Fibroblast of gingiva (primary cell): ENCODE measurements at places on chromosomes 1 and 21.
A peak's percentile ranks its signal among the peaks of the same experiment; 100 is the strongest.

- DNase-seq: no peak
These were observed 73.5 kb downstream of the LRIG2 start for GRCh38 chr1:113146242-113147072.

- DNase-seq: peak; percentile 85
These were observed 57.1 kb upstream of the C1orf87 start for GRCh38 chr1:60130703-60131102.

DNA sequence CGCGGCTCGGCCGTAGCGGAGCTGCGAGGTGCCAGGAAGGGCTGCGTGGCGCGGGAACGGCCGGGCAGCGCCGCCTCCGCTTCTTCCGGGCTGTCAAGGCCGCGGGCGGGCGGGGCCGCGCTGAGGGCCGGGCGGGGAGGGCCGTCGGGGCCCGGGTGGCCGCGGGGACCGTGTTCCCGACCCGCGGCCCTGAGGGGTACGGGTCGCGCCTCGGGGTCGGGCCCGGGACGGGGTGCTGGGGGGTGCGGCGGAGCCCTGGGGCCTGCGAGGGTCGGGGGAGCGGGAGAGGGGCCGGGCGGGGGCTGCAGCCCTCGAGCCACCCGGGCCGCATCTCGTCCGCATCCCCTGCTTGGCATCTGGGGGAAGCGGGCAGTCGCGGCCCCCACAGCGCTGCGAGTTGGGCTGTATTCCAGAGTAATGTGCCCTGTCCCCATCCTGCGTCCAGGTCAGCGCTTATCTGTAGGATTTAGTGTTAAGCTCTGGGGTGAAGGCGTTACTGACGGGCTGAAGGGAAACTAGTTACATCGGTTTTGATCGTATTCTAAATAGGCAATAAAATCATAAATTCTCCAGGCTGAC is 379 bp downstream of the RER1 start:
- no peak for DNase-seq

- no peak for DNase-seq
These were observed 48.7 kb downstream of the LHX4 start for GRCh38 chr1:180278596-180279395.

DNA sequence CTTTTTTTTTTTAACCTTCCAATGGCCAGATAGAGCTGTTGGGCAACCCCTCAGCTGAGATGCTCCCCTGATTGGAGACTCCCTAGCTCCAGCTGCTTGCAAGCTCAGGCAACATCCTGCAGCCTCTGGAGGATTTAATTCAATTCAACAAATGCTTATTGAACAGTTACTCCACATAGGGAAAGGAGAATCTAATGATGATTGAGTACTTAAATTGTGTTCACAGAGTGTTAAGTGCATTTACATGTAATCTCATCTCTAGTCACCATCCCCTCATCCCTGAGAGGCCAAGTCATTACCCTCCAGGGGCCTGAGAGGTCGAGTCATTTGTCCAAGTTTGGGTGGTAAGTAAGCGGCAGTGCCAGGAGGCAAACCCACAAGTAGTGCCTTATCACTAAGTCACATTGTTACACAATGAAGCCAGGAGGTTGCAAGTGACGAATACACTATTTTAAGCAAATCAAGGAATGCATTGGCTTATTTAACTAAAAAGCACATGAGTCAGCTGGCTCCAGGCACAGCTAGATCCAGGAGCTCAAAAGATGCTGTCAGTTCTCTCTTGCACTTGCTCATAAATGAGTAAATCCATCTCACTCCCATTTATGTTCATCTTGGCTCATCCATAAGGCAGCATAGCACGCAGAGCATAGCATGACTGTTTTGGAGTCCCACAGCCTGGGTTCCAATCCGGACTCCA is 64.3 kb downstream of the OPTC start:
- DNase-seq: peak; percentile 95

GRCh38 chr1:169339773-169340172 is 27.8 kb downstream of the NME7 start:
- DNase-seq: no peak

DNA sequence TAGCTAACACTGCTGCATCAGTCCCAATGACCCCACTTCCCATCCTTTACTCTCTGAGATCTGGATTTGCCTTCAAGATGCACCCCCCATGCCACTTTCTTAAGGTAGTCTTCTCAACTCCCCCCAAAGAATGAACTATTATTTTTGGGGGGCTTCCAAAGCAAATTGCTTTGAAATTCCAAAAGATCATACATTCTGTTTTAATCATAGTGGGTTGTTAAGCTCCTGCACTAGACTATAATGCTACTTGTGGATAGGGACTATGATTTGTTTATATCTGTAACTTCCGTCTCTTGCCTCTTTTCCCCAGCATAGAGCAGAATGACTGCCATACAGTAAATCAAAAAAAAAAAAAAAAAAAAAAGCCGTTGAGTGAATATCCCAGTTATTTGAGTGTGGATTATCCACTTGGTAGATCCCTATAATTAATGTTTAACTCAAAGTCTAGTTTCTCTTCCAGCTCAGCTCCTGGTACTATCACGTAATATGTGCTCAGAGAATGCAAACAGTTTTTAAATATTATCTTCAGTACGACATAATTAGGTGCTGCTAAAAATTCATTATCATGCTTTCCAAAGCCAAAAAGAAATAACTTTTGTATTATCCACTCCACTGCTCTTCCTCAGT is 26.9 kb downstream of the KIRREL1 start:
- no peak for DNase-seq

DNA sequence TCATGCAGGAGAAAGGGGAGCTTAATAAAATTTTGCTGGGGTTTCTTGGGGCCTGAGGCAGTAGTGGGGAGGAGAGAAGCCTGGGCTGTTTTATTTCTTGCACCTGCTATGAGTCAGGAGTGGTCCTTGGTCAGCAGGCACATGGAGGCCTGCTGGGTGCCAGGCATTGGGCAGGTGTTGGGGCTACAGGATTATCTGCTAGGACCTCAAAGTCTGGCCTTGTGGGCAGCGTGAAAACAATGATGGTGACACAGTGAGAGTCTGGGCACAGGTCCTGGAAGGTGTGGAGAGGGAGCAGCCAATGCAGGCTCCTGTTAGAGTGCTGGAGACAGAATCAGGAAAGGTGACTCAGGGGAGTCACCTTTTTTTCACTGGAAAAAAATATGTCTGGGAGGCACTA is 17.2 kb downstream of the ROR1 start:
- DNase-seq: no peak

DNA sequence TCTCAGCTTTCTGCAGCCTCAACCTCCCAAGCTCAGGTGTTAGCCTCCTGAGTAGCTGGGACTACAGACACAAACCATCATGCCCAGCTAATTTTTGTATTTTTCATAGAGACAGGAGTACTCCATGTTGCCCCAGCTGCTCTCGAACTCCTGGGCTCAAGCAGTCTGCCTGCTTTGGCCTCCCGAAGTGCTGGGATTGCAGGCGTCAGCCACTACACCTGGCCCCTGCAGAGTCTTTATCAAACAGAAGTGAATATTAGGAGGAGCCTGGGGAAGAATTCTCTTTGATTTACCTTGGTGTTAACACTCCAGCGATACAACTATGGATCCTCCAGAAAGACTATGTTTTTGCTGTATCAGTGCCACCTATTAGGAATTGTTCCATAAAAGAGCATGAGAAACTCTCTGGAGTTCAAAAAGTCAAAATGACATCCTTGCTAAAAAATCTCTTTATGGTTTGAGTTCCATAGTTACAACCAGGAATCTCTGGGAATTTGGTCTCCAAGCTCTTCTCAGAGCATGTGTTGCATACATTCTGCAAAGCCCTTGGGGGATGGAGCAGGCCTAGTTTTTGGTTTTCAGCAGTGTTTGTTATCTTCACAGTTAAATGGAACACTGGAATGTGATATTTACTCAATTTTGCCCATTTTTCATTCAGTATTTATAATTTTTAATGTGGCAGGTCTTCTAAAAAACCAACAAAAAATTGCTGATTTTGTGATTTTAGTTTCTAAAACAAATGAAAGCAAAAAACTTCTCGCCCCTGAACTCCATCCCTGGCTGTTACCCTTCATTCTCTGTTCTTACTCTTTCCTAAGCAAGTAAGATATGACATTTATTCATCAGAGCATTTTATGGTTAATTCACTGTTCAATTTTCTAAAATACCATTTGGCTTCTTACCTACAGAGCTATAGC is 77.3 kb downstream of the OLFML2B start:
- peak; percentile 51 for DNase-seq

GRCh38 chr1:244165701-244166100 is 114.6 kb downstream of the ZBTB18 start:
- DNase-seq: no peak

DNA sequence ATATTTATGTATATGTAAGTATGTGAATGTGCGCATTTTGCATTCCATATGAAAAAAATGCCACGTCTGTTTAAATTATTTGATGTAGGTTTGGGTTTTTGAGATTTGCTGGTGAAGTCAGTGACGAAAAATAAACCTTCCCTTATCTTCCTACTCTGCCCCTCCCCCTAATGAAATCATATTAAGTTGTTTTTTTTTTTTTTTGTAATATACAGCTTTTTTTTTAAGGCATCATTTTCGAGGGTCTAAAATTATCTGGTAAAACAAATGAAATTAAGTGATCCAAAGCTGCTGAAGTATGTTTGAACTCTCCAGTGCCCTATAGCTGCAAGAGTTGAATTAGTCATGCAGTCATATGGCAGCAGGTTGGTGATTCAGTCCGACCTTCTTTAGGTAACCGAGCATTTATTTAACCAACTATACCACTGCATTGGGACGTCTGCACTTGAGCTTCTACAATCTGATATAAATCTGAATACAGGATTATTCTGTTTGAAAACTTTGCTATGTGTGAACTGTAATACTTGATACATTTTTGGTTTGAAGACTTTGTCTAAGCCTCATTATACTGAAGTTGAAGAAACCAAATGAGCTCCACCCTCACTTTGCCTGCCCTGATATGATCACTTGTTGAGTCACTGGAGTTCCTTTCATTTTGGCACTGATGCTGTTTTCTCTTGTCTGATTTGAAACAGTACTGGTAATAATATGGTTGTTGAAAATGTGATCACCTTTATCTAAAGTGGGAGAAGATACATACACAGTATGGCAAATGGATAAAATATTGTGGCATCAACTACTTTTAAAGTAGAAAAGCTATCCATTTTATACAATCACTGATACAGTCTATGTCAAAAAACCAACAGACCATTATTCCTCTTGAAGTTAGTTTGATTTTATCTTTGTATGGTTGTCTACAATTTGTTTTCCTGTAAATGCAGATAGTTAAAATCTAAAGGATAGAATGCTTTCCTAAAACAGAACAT is 11.7 kb downstream of the PDIK1L start:
- DNase-seq: no peak

DNA sequence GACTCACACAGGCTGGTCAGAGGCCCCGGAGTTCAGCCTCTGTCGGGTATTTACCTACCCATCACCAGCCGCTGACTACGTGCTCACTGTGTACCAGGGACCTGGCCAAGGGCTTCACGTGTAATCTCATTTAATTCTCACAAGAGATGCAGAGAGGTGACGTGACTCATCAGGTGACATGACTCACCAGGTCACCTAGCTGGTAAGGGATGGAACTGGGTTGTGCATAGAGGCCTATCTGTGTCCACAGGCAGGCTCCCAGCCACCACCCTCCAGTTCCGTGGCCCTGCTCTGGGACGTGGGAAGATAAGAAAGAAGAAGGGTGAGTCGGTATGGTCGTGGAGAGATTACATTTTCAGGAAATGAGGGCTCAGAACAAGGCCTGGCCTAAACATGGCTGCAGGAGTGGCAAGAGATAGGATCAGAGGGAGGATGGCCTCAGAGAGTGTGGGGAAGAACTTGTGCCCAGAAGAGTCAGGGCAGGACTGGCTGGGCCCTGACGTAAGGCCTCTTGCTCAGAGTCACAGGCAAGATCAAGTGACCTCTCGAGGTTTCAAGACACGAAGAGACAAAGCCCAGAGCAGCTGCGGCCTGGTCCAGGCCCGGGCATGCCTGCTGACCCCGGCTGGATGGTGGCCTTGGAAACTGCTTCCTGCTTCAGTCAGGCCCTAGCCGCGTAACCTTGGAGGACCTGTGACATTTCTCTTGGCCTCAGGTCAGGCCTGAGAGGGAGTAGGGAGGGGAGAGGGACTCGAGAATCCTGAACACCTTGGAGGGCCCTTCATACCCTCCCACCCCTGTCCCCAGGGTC is 52.7 kb upstream of the WASF2 start:
- peak; percentile 67 for DNase-seq

GRCh38 chr1:184757406-184757805 is 2.7 kb upstream of the EDEM3 start:
- no peak for DNase-seq

- no peak for DNase-seq
These were observed 3.3 kb upstream of the GBP3 start for GRCh38 chr1:89025928-89026327.

- DNase-seq: no peak
These were observed 176.6 kb upstream of the PBX1 start for GRCh38 chr1:164382384-164382783.

DNA sequence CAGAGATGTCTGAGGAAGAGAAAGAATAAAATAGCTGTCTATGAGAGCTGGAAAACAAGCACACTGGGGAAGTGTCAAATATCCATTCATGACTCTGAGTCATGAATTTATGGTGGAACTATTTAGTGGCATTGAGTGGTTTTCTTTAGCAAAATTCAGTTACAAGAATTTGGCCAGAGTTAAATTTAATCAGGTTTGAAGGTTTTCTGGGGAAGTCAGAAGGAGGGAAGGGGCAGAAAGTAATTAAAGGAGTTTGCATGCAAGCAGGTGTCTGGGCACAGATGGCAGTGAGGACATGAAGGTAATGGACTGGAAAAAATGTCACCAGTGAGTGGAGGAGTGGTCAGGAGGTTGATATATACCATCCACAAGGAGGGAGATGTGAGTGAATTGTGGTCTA is 121.9 kb upstream of the IVNS1ABP start:
- peak; percentile 6 for DNase-seq

GRCh38 chr1:26327956-26328362 is 10.2 kb downstream of the CD52 start:
- DNase-seq: no peak

DNA sequence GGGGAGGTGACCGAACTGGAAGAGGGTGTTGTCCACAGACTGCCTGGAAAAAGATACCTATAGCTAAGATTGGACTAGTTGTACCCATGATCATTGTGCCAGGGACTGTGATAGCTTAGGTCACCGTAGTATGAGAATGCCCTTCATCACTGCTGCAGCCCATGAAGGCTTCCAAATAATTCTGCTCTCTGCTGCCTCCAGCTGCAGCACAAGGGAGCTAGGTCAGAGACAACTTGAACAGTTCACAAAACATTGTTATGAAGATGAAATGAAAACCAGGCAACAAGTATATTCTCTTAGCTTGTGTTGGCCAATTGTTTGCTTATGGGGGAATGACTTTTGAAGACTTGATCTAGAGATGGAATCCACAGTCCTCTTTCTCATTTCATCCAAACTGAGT is 246.7 kb downstream of the MRPL39 start:
- DNase-seq: no peak

DNA sequence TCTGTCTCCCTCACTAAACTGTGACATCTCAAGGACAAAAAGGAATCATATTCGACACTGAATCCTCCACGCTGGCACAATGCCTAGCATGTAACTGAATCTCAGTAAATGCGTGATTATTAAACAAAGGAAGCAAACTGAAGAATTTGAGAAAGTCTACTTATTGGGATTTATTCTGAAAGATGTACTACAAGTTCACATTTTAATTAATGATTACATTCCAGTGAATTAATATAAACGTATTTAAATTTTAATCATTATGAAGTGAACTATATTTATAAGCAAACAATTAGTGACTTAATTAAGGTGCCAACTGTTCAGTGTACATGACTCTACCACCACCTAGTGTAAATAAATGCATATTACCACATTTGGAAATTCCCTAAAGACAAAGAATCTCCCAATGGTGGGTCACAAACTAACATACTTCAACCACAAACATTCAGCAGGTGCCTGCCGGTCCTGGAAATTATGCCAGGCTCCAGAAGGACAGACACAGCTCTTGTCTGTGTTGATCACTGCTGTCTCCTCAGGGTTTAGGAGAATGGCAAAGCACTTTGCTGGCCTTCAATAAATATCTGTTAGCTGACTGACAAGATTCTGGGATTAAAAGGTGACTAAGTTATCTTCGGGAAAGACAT is 56.3 kb downstream of the SMYD3 start:
- no peak for DNase-seq
